ENCODE measurements at places on chromosomes 7 and 10. TPM values are rescaled to one million over a fixed set of nuclear protein-coding genes. Genes with fewer than 3 reads are reported as not detected.

The SFTPD gene
- total RNA-seq = 0.40 TPM

The SLC26A5 gene
- not detected for total RNA-seq

The RELN gene
- 0.22 TPM for total RNA-seq

The HTRA1 gene
- total RNA-seq = 0.26 TPM

The NRCAM gene
- total RNA-seq = 0.69 TPM

The HYAL4 gene
- not detected for total RNA-seq

The WEE2 gene
- total RNA-seq = not detected

The WNT8B gene
- not detected for total RNA-seq

The CALHM3 gene
- not detected for total RNA-seq

The SSC4D gene
- 0.87 TPM for total RNA-seq

The TSPAN13 gene
- total RNA-seq = 4.7 TPM

The RAMP3 gene
- total RNA-seq = not detected

The PCLO gene
- 0.10 TPM for total RNA-seq

The LHPP gene
- total RNA-seq = 3.2 TPM

The GRM8 gene
- total RNA-seq = not detected

The CLDN15 gene
- 18.5 TPM for total RNA-seq
